ENCODE measurements at places on chromosomes 16 and 17. TPM values are rescaled to one million over a fixed set of nuclear protein-coding genes. Genes with fewer than 3 reads are reported as not detected.

The FSCN2 gene
- 0.50 TPM for total RNA-seq

The SDR42E1 gene
- total RNA-seq, result 9.4 TPM

The KRTAP1-1 gene
- total RNA-seq, result not detected

The KRT36 gene
- not detected for total RNA-seq

The HOXB7 gene
- total RNA-seq, result 0.59 TPM

The PSMC3IP gene
- 37.0 TPM for total RNA-seq

The IGFALS gene
- not detected for total RNA-seq

The TMEM88 gene
- total RNA-seq, result 4.6 TPM

The RETREG3 gene
- total RNA-seq, result 30.2 TPM

The AANAT gene
- not detected for total RNA-seq

The CD300H gene
- total RNA-seq, result not detected

The CDYL2 gene
- 37.8 TPM for total RNA-seq

The GPR139 gene
- not detected for total RNA-seq
